ENCODE measurements at places on chromosomes 1 and 21. TPM values are rescaled to one million over a fixed set of nuclear protein-coding genes. Genes with fewer than 3 reads are reported as not detected.
A peak's percentile ranks its signal among the peaks of the same experiment; 100 is the strongest.

The OR6K3 gene
- total RNA-seq = not detected

The EDARADD gene
- 3.6 TPM for total RNA-seq

The CD1C gene
- not detected for total RNA-seq

The AIDA gene
- 51.2 TPM for total RNA-seq

The PPM1J gene
- 0.36 TPM for total RNA-seq

The DLGAP3 gene
- 0.46 TPM for total RNA-seq

The CHAF1B gene
- 10.1 TPM for total RNA-seq

The RAB3B gene
- total RNA-seq = 18.3 TPM

The ASTN1 gene
- 44.3 TPM for total RNA-seq

The LCE1B gene
- not detected for total RNA-seq

The MEX3A gene
- total RNA-seq = 1.2 TPM

The EPHA8 gene
- total RNA-seq = 15.0 TPM

The RNU1-1 gene
- total RNA-seq = 6,902 TPM

The HDGF gene
- total RNA-seq = 284 TPM

The HMGCL gene
- total RNA-seq = 42.3 TPM

The KCNA3 gene
- 0.10 TPM for total RNA-seq

The FLG2 gene
- total RNA-seq = 0.07 TPM

The RAB13 gene
- total RNA-seq = 77.7 TPM

DNA sequence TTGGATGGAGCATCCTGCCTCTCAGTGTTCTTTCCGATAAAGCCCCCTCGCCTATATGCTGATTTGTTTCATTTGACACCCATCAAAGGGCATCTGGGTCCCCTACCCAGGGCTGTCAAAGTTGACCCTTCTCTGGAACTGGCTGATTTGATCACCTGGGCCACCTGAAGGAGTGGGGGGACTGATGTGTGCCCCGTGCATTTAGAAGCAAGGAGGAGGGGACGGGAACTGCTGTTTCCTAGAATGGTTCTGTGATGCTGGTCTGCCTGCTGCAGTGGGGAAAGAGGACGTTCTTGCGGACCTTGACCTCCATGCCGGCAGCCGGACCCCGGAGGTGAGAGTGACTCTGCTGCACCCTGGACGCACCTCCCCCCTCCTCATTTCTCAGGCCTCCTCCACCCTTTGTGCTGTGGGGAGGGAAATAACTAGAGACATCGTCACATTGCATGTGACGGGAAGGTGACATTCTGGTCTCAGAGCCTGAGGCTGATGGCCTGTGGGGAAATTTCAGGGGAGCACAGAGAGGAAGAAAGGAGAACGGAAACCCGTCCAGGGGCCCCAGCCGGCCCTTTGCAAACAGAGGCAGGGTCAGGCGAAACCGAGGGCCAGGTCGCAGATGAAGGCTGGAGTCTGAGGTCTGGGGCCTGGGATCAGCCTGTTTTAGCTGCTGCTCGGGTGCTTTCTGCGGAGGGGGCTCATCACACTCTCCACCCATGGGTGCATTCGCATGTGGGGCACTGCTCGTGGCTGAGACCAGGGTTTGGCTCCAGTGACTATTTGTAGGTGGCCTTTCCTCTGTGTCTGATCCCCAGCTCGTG lies 25.7 kb downstream of the CRYAA start:
- ATAC-seq = peak; percentile 21

- no peak for ATAC-seq
Measured at GRCh38 chr1:67059346-67059745, 5.4 kb upstream of the SLC35D1 start.

DNA sequence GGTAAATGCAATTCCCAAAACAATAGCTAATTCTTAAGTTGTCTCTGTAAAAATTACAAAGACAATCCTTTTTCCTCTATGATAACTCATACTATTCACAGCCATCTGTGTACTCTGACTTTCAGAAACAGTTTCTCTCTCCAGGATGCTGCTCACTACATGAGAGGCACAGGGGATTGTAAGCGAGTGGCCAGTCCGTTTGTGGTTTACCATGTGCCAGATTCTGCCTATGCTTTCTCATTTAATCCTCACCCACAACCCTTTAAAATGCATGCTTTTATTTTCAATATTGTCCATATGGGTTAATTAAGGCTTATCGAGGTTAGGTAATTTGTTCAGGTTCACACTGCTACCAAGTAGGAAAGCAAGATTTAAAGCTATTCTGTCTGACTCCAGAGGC lies 23.0 kb downstream of the RGS1 start:
- ATAC-seq = no peak

- no peak for ATAC-seq
Measured at GRCh38 chr1:208235982-208236761, 8.0 kb downstream of the PLXNA2 start.

DNA sequence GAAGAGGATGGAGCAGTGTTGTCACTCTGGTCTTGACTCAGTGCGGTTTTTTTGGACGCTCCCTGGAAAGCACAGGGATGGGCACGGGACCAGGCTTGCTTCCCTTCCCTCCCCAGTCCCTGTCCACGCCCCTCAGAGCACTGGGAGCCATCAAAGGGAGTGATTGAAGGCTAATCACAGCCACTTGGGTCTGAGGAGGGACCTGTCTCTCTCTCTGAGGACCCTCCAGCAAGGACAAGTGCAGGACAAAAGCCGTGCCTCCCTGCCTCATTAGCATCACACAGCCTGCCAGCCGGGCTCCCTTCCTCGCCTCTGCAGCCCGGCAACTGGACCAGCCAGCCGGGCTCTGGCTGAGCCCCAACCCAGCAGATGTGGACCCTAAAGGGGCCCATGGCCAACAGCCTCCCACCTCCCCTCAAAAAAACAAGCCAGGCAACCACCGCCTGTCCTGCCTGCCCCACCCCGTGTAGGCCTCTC lies 18.6 kb upstream of the PDZK1IP1 start:
- ATAC-seq = no peak

DNA sequence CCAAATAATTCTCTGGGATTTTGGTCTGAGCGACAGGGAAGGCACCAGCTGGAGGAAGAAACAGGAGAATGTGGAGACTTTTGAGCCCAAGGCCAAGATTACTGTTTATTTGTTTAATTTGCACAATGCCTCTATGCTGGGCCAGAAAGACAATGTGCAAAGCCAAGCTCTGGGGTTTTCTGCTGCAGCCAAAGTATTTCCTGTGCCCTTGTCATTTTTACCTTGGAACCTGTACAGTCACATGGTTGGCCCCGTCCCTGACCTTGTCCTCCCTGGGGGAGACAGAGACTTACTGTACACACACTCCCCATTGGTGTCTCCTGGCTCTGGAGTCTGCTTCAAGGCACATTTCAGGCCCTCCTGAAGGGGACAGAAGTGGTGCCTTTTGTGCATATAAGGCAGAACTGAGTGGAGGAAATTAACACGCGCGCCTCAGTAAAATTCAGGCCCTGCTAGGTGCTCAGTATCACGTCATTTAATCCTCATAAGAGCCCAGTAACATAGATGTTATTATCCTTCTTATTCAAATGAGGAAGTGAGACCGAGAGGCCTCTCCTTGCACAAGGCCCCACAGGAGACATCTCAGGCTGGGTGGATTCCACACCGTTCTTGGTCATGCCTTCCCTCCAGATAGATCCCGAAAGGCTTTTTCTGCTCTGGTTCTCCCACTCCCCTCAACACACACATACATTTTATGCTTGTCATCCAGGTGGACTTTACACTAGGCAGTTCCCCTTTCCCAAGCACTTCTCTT lies 21.1 kb downstream of the C1orf115 start:
- no peak for ATAC-seq

DNA sequence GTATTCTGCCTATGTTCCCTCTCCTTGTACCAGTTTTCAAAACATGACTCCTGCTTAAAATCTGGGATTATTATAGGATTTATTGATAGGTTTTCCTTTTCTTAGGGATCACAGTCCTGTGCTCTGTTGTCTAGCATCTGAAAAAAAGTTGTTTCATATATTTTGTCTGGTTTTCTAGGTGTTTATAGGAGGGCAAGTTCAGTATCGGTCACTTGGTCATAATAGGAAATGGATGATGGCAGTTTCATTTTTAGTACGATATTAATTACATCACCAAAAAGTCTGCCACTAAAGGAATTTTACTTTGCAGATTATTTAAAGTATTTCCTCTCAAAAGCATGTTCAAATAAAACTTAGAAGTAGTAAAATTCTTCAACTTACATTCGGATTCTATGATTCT lies 94.4 kb downstream of the RASAL2 start:
- no peak for ATAC-seq

DNA sequence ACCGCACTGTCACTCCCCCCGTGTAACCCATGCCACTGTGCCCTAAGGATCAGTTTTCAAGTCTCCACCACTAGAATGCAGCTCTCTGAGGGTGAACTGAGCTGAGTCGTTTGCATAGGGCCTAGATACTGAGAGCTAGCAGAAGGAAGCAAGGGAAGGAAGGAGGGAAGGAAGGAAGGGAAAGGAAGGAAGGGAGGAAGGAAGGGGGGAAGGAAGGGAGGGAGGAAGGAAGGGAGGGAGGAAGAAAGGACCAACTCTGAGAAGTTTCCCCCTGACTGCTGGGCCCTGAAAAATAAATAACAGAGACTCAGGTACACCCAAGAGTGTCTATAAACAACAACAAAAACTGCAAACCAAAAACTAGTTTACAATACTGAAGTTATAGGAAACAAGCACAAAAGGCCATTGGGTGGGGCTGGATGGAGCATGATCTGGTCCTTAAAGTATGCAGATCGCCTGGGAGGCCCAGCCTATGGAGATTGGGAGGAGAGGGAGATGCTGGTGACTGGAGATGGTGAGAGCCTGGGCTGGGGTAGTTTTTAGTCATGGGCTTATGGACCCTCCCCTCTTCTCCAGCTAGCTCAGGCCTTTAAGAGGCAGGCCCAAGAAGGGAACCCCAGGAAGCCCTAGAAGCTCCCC lies 1.7 kb upstream of the MRPS15 start:
- ATAC-seq = no peak

GRCh38 chr1:27713869-27714513 lies 11.8 kb upstream of the FAM76A start:
- ATAC-seq = no peak

GRCh38 chr1:223819730-223820514 lies 25.8 kb downstream of the TP53BP2 start:
- peak; percentile 59 for ATAC-seq

- ATAC-seq = no peak
Measured at GRCh38 chr1:17831597-17831996, 76.5 kb downstream of the ACTL8 start.

DNA sequence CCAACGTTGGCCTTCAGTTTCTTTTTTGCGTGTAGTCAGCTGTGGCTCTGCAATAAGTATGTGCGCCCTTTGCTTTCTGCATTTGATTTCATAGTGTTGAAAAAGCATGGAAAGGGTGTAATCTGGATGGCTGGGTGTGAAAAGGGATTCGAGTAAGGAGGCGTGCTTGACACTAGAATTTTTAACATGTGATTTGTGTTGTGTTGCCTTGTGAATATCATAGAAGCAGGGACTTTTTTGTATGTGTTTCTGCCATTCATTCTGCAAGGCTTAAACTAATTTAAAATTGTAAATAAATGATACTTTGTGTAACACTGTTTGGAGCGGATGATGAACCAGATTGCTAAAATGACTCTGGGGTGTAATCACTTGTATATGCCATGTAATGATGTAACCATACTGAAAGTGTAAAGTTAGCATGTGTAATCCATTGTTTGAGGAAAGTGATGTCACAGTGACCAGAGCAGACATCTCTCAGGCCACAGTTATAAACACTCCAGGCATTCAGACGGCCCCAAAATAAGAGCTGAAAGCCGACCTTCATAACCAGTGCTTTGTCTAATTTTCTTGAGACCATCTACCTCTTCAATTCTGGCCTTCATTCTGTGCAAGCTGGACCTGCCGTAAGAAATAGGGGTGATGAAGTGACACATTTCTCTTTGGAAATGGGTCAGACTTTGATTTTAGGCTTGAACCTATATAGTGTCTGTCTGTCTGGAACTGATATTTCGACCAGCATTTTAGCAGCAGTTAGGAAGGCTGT lies 618 bp downstream of the SH3BGR start:
- ATAC-seq = peak; percentile 88

- ATAC-seq = peak; percentile 53
Measured at GRCh38 chr1:209641832-209642172, 10.4 kb downstream of the LAMB3 start.

- ATAC-seq = no peak
Measured at GRCh38 chr1:61315011-61315410, 232.7 kb downstream of the NFIA start.

GRCh38 chr1:56378341-56379070 lies 200.9 kb downstream of the PLPP3 start:
- no peak for ATAC-seq

- no peak for ATAC-seq
Measured at GRCh38 chr1:56285554-56286402, 293.6 kb downstream of the PLPP3 start.

- ATAC-seq = no peak
Measured at GRCh38 chr1:192913683-192914082, 104.8 kb downstream of the RGS2 start.

- no peak for ATAC-seq
Measured at GRCh38 chr1:79708646-79709265, 702.2 kb upstream of the ADGRL4 start.

DNA sequence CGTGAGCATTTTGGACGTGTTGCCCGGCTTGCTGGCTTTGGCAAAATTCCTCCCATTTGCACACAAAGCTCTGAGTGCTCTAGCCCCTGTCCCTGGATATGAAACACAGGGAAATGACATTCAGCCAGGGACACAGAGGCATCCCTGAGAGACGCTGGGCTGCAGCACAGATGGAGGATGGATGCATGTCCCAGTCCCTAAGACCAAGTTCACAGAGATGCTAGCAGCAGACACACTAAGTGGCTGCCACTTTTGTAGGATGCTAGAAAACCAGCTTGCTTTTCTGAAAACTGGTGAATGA lies 12.5 kb downstream of the ACTRT2 start:
- ATAC-seq = no peak

DNA sequence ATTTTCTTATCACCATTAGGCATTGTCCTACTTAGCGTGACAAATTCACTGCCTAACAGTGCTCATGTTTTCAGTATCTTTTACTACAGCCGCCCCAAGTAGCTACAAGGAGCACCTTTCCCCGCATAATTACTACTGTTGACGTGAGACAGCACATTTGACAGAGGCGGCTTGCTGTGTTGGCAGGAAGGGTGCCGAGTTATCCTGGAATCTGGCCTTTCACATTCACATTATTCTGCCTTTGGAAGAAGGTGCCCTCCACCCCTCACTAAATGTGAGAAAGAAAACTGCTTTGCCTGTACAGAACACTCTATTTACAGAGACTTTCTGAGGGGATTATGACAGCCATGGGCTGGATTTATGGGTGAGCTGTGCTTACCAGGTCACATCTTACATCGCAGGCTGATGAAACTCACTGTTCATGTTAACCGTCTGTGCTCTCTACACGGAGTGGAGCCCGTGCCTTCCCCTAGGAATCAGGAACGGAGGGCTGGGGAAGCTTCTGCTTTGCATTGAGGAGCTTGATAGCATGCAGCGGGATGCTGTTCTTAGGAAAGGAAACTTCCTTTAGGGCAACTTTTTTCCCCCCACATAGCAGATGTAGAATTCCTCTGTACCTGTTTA lies 148.0 kb upstream of the ZRANB2 start:
- ATAC-seq = peak; percentile 99

DNA sequence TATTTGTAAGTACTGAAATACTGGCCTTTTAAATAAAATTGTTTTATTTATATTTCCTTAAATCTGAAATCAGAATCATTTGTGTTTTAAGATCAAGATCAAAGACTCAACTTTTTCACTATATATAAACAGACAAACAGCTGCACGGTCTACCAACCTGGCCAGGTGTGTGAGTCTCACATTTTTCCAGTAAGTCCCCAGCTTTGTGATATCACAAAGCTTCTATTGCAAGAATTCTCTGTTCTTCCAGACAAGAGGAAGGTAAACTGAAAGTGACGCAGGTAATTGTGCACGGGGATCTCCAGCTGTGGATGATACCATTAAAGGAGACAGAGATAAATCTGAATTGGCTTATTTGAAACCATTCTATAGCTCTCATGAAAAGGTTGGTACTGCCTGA lies 41.2 kb upstream of the CYP2J2 start:
- ATAC-seq = no peak

GRCh38 chr21:26397545-26397944 lies 175.5 kb downstream of the CYYR1 start:
- ATAC-seq = peak; percentile 97

All from motor neuron (in vitro differentiated cells).